ENCODE measurements at places on chromosomes 6 and 20. TPM values are rescaled to one million over a fixed set of nuclear protein-coding genes. Genes with fewer than 3 reads are reported as not detected.

The HUS1B gene
- 0.94 TPM for total RNA-seq

- 0 out of 2 replicates have a peak overlapping the region, but pooled peaks have one; percentile 50 for H3K4me3 ChIP-seq
- peaks cover 28% of the 10 kb centered on the region for H3K4me1 ChIP-seq
- no peaks in the 10 kb centered on the region for H3K36me3 ChIP-seq
- H3K27ac ChIP-seq: peak overlapping the region; percentile 65
- H3K27me3 ChIP-seq: no peaks in the 10 kb centered on the region
- no peak for DNase-seq
Measured at GRCh38 chr6:156718647-156719394, 58.4 kb upstream of the ARID1B start.

GRCh38 chr6:161100072-161100471, 108.5 kb downstream of the MAP3K4 start:
- no peak overlapping the region for H3K27ac ChIP-seq
- no peaks in the 10 kb centered on the region for H3K36me3 ChIP-seq
- no peak overlapping the region for H3K4me3 ChIP-seq
- H3K4me1 ChIP-seq: peaks cover 4% of the 10 kb centered on the region

The C2 gene
- 2.4 TPM for total RNA-seq

The BPIFB2 gene
- total RNA-seq: not detected

DNA sequence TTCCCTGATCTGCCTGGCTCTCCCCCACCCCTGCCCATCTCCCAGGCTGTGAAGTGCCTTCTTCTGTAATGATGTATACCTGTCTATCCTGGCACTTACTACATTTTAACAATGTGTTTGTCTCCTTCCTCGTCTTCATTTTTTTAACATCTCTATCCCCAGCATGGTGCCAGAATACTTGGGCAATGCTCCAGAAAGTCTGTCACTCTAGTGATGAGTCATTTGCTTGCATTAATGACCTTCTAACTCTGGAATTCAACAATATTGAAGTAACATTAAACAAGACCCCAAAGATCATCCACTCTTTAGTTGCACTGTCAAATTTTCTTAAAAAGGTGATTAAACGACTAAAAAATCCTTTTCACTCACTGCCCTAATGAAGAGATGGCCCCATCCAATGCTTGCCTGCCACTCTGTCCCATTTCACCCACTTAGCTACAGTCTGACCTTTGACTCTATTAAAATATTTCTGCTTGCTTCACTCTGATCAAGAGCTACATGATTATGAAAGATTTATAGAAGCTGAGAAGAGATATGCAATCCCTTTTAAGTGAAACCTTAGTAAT, 7.7 kb upstream of the KLHL31 start:
- no peaks in the 10 kb centered on the region for H3K36me3 ChIP-seq
- peak overlapping the region; percentile 87 for H3K27ac ChIP-seq
- H3K4me1 ChIP-seq: peaks cover 32% of the 10 kb centered on the region
- peak overlapping the region; percentile 1 for H3K4me3 ChIP-seq
- H3K27me3 ChIP-seq: no peaks in the 10 kb centered on the region
- peak; percentile 68 for DNase-seq

The DEFB110 gene
- not detected for total RNA-seq

DNA sequence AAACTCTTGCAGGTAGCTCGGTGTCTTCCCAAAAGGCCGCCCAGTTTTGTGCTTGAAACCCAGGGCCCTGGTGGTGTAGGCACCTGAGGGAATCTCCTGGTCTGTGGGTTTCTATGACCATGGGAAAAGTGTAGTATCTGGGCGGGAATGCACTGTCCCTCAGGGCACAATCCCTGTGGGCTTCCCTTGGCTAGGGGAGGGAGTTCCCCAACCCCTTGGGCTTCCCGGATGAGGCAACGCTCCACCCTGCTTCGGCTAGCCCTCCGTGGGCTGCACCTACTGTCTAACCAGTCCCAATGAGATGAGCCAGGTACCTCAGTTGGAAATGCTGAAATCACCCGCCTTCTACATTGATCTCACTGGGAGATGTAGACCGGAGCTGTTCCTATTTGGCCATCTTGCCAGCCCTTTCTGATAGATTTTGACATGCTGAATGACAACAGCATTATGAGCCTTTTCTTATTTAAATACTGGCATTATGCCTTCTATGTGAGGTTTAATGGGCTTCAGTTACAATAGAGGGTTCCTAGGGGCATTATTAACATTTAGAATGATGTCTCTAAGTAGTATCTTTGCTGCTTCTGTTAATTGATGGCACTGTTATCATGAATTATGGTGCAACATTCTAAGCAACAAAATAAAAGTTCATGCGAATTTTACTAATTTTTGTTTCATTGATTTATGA, 133.7 kb upstream of the FLRT3 start:
- H3K4me1 ChIP-seq: no peaks in the 10 kb centered on the region
- no peak overlapping the region for H3K27ac ChIP-seq
- no peak for DNase-seq

GRCh38 chr20:2762578-2763131, 37.8 kb downstream of the CPXM1 start:
- no peak for DNase-seq
- H3K4me1 ChIP-seq: peaks cover 1% of the 10 kb centered on the region
- H3K27ac ChIP-seq: no peak overlapping the region
- H3K4me3 ChIP-seq: no peak overlapping the region
- no peaks in the 10 kb centered on the region for H3K27me3 ChIP-seq

GRCh38 chr6:105346052-105346451, 56.8 kb downstream of the PREP start:
- peaks cover 18% of the 10 kb centered on the region for H3K36me3 ChIP-seq
- H3K27me3 ChIP-seq: no peaks in the 10 kb centered on the region
- DNase-seq: peak; percentile 48
- no peaks in the 10 kb centered on the region for H3K4me1 ChIP-seq

DNA sequence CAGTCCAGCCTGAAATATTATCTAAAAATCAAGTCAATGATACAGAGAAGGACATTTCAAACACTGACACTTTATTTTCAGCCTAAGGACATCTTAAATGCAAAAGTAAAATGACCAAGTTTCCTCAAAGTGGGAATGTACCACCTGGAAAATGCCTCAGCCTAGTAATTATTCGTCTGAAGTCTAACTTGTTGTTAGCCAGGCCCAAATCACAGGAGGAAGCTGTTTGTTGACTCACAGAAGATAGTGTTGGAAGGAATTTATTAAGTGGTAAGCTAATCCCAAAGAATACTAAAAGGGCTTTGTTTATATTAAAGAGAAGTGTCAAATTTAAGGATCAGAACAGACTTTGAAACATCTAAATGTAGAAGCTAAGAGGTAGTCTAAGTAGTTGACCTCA, 2.5 kb downstream of the PDE7B start:
- no peak for DNase-seq
- no peak overlapping the region for H3K4me3 ChIP-seq
- peaks cover 13% of the 10 kb centered on the region for H3K4me1 ChIP-seq
- no peaks in the 10 kb centered on the region for H3K27me3 ChIP-seq

The MCCD1 gene
- total RNA-seq: not detected

- no peaks in the 10 kb centered on the region for H3K4me1 ChIP-seq
- no peaks in the 10 kb centered on the region for H3K27me3 ChIP-seq
- H3K4me3 ChIP-seq: no peak overlapping the region
- H3K36me3 ChIP-seq: peaks cover 32% of the 10 kb centered on the region
- H3K27ac ChIP-seq: no peak overlapping the region
Measured at GRCh38 chr6:143127941-143128680, 67.4 kb downstream of the AIG1 start.

- H3K27ac ChIP-seq: no peak overlapping the region
- peaks cover 19% of the 10 kb centered on the region for H3K36me3 ChIP-seq
- no peaks in the 10 kb centered on the region for H3K27me3 ChIP-seq
- H3K4me3 ChIP-seq: no peak overlapping the region
- H3K4me1 ChIP-seq: no peaks in the 10 kb centered on the region
- no peak for DNase-seq
Measured at GRCh38 chr20:63917811-63918210, 22.9 kb downstream of the DNAJC5 start.

DNA sequence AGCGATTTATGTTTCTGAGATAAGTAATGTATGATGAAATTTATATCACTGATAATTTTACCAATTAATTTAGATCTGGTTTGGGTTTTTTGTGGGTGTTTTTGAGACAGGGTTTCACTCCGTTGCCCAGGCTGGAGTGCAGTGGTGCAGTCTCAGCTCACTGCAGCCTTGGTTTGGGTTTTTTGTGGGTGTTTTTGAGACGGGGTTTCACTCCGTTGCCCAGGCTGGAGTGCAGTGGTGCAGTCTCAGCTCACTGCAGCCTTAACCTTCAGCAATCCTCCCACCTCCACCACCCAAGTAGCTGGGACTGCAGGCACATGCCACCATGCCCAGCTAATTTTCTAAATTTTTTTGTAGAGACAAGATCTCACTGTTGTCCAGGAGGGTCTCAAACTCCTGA, 13.0 kb downstream of the MRS2 start:
- H3K4me3 ChIP-seq: no peak overlapping the region
- no peaks in the 10 kb centered on the region for H3K4me1 ChIP-seq
- H3K27ac ChIP-seq: no peak overlapping the region
- no peaks in the 10 kb centered on the region for H3K27me3 ChIP-seq
- H3K36me3 ChIP-seq: peaks cover 30% of the 10 kb centered on the region
- DNase-seq: no peak

DNA sequence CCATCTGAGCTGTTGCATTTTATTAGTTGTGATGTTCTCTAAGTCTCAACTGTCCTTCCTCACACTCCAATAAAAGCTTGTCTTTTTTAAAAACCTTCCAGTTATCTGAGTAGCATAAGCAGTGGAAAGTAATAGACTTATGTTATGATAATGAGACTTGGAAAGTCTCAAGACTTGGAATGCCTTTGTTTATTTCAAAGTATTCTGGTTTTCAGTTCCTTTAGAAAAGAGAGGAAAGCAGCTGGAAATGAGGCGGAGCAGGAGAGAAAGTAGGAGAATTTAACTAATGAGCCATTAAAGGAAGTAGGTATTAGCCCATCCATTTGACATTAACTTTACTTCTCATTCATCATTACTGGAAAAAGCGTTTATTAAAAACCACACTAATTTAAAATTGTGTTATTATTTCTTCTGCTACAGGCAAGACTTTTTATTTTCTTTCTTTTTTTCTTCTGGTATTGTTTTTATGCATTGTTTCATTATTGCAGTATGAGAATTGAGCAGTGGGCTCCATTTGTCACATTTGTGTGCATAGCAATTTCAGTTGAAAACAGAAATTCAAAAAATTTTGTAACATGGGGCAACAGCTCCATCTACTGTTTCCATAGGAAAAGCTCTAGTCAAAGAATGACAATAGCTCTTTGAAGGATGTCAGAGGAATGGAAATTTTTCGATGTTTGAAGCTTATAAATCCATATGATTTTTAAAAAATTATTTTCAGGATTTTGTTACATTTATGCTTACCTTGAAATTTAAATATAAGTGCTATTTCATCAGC, 194.8 kb downstream of the COL9A1 start:
- H3K4me1 ChIP-seq: no peaks in the 10 kb centered on the region
- DNase-seq: no peak
- no peak overlapping the region for H3K27ac ChIP-seq
- no peak overlapping the region for H3K4me3 ChIP-seq
- no peaks in the 10 kb centered on the region for H3K36me3 ChIP-seq
- H3K27me3 ChIP-seq: 0 out of 2 replicates have a peak, but pooled peaks cover 4% of the 10 kb centered on the region

GRCh38 chr6:163651915-163652668, 237.6 kb downstream of the QKI start:
- H3K27ac ChIP-seq: no peak overlapping the region
- H3K4me3 ChIP-seq: no peak overlapping the region
- DNase-seq: no peak
- peaks cover 82% of the 10 kb centered on the region for H3K27me3 ChIP-seq
- no peaks in the 10 kb centered on the region for H3K36me3 ChIP-seq

DNA sequence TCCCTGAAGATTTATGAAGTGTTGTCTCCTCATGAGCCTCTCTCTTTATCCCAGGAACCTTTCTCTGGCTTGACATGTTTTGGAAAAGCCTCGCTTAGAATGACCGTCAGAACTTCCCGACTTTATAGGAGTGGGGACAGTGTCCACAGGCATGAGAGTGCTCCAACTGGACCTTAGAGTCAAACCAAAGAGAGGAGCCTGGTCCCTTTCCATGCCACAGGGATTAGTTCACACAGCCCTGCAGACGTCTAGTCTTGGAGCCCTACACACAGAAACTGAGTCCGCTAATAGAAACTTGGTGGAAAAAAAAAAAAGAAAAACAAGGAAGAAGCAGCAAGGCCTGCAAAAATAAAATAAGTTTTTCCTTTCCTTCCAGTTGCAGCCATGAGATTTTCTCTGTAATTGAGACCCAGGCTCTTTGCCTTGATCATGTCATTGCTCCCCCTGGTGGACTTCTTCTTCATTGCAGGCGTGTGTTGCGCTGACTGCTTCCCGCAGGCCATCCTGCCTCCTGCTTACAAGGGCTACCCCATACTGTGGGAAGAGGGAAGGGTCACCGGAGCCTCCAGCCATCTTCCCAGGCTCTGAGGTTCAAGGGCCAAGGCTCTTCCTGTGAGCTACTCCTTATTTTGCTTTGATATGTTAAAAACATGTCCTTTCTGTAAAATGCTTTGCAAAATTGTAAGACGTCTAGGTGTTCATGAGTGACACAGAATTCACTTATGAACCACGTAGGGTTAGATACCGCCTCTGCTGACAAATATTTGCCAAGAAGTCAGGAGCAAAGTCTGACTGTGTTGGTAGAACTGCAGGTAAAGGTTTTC, 201.0 kb downstream of the UST start:
- H3K4me1 ChIP-seq: no peaks in the 10 kb centered on the region
- DNase-seq: peak; percentile 53
- H3K27ac ChIP-seq: no peak overlapping the region
- no peaks in the 10 kb centered on the region for H3K36me3 ChIP-seq
- no peak overlapping the region for H3K4me3 ChIP-seq

DNA sequence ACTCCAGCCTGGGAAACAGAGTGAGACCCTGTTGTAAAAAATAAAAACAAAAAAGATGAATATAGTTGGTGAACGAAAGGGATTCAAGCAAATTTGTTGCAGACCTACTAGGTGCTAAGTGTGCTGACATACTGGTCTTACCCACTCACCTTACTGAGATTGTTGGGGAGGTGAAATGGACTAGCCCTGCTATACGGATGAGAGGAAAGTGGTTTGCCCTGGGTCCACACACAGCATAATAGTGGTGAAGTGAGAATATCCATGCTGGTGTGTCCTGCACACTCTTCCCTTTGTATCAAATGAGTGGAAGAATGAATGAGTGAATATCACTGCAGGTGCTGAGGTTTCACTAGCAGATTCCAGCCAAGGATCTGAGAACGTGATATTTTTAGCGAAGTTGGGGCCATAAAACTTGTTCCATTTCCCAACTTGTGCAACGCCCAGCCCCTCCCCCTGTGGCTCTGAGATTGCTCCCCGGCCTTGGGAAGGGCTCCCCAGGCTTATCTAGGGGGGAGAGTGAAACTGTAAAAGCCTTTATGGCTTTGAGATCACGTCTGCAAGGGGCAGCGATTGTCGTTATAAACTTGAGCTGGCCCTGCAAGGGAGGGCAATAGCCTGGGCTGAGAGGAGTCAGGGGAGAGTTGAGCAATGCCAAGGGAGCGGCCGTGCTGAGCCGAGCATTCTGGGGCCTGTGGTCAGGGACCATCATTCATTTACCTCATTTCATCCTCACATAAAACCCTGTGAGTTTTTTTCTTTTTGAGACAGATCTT, 33.2 kb upstream of the TTPAL start:
- peaks cover 15% of the 10 kb centered on the region for H3K4me1 ChIP-seq
- no peaks in the 10 kb centered on the region for H3K36me3 ChIP-seq
- peak; percentile 37 for DNase-seq

GRCh38 chr6:46914279-46914810, 7.4 kb downstream of the ADGRF5 start:
- peaks cover 61% of the 10 kb centered on the region for H3K4me1 ChIP-seq
- H3K36me3 ChIP-seq: peaks cover 56% of the 10 kb centered on the region
- DNase-seq: no peak
- no peaks in the 10 kb centered on the region for H3K27me3 ChIP-seq
- 0 out of 2 replicates have a peak overlapping the region, but pooled peaks have one; percentile 0 for H3K27ac ChIP-seq
- H3K4me3 ChIP-seq: 0 out of 2 replicates have a peak overlapping the region, but pooled peaks have one; percentile 11

The PTK6 gene
- 12.9 TPM for total RNA-seq

The SMLR1 gene
- not detected for total RNA-seq
